ENCODE measurements at places on chromosomes 16 and 17.

GRCh38 chr16:67277294-67277998 lies 1.9 kb upstream of the PLEKHG4 start:
- no peak for DNase-seq

GRCh38 chr17:16033729-16034349 lies 34.2 kb downstream of the TTC19 start:
- no peak for DNase-seq

- no peak for DNase-seq
Observed at GRCh38 chr16:81497690-81498089, 53.1 kb downstream of the CMIP start.

DNA sequence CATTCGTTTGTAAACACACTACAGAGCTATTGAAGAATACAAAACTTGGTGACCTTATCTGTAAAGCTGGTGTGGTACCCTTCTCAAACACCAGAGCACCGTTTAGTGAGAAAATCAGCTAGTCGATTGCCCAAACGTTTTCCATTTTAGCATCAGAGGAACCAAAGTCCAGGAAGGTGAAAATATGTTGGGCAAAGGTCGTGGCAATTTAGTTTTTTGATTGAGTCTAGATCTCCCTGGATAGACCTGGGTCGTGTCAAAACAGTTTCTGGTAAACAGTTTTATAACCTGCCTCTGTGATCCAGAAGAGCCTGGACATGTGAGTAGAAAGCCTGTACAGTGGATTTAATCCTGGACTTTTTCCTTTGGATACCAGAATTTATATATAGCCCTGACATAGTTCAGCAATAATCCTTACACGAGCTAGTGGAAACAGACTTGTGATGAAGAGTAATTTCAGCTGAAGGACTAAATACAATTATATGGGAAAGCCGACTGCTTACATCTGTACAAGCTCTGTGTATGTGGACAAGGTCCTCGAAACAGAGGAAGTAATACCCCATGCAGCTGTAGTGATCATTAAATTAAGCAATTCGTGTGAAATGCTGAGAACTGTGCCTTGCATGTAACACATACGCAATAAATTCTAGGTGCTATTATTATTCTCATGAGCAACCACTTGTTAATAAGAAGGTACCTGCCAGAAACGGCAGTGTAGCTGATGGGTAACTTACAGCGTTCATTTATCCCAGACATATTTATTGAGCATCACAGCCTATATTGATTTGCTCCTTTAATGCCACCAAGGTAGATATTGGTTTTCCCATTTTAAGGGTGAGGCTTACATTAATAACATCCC lies 72.5 kb downstream of the MAP2K6 start:
- DNase-seq = no peak

- no peak for DNase-seq
Observed at GRCh38 chr17:64455993-64456885, 7.3 kb downstream of the MILR1 start.

GRCh38 chr17:35890774-35891155 lies 10.6 kb upstream of the CCL5 start:
- DNase-seq = peak; percentile 84

GRCh38 chr17:39598630-39599003 lies 9.1 kb downstream of the NEUROD2 start:
- no peak for DNase-seq

DNA sequence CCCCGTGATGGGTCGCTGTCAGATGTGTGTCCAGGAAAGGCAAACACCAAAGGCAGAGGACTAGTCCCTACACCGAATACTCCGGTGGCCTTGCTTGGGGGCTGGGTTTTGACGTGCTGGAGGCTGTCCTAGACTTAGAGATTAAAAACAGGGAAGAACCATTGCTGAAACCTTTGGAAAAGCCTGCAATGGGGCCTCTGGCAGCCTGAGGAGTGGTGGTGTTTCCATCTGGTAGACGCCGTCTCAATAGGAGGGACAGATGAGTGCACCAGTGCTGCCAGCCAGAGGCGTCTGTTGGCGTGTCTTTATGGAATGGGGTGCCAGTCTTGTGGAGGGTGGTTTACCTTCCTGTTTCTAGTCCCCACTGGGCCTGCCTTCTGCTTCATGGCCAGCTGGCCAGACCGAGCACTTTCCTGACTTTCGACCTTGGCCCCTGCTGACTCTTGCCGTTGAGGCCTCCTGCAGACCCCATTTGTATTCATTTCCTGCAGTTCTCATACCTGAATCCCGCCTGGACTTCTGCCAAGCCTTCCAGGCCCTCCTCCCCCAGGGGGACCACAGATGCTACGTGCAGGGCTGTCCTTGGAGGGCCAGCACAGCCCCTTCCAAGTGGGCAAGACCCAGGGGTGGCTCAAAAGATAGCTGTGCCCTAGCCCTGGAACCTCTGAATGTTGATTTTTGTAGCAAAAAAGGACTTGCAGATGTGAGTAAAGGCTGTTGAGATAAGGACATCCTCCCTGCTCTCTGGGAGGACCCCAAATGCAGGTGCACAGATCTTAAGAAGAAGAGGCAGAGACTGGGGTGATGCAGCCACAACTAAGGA lies 1.9 kb upstream of the DNASE1 start:
- DNase-seq = no peak
